GM04504 (cell line): ENCODE measurements at places on chromosomes 7 and 10.
A peak's percentile ranks its signal among the peaks of the same experiment; 100 is the strongest.

- DNase-seq = peak; percentile 44
Observed at GRCh38 chr7:135801045-135801693, 52.6 kb upstream of the FAM180A start.

GRCh38 chr7:30530373-30530772 is 25.7 kb upstream of the GGCT start:
- DNase-seq = no peak

DNA sequence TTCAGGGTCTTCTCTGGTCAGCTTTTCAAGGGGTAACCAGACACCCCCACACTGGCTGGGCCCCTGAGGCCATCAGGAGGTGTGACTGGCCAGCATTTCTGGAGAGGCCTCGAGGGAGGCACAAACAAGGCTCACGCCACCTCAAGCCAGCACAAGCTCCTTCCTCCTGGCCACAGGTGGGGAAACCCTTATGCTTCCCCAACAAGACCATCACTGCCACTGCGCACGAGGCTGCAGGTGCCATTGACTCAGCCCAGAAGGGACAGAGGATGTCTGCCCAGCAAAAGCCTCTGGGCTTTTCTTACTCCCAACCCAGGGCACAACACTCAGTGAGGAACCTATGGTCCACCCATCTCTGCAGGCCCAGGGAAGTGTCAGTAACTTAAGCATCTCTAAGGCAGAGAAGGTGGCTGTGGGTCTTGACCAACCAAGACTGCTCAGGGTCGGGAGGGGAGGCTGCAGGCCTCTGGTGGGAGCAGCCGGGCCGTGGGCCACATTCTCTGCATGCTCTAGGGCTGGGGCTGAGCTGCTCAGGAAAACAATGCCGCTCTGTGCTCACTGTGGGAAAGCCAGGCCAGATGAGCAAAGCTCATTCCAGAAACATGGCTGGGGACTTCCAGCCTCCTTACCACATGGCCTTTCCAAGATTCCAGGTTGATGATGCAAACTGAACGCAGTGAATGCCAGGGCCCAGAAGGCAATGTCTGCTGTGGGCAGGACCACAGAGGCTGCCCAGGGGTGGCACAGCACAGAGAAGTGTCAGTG is 24.2 kb upstream of the RASSF4 start:
- peak; percentile 53 for DNase-seq

DNA sequence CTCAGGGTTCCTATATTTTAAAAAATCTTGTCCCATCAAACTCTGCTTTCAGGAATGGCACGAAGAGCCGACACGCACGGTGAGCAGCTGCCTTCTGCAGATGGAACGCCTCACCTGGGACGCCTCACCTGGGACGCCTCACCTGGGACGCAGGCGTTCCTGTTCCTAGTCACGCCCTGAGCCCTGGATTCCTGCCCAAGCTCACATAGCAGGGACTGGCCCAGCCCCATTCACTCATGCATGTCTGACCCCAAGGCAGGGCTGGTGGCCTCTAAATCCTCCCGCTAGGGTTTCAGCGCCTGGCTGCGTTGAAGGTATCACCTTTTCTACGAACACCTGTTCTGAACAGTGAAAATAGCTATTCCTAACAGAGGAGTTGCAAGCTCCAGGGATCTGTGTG is 49.8 kb downstream of the CARD11 start:
- DNase-seq = no peak

- no peak for DNase-seq
Observed at GRCh38 chr10:18476076-18476647, 175.2 kb downstream of the NSUN6 start.

DNA sequence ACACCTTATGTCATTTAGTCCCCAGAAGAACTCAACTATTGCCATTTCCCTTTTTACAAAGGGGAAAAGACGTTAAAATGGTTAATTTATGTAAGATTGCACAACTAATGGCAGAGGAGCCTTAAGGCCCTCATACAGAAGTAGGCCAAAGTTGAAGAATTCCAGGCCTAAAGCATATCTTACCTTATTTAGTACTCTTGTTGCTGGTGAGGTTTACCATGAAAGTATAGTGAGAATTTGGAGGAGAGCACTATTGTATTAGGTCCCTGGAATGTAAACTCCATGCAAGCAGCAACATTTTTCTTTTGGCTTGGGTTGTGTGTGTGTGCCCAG is 731 bp upstream of the CRPPA start:
- no peak for DNase-seq

GRCh38 chr10:43884501-43885105 is 235.9 kb upstream of the ZNF32 start:
- DNase-seq = no peak

GRCh38 chr7:45073031-45073785 is 15.6 kb downstream of the NACAD start:
- no peak for DNase-seq

DNA sequence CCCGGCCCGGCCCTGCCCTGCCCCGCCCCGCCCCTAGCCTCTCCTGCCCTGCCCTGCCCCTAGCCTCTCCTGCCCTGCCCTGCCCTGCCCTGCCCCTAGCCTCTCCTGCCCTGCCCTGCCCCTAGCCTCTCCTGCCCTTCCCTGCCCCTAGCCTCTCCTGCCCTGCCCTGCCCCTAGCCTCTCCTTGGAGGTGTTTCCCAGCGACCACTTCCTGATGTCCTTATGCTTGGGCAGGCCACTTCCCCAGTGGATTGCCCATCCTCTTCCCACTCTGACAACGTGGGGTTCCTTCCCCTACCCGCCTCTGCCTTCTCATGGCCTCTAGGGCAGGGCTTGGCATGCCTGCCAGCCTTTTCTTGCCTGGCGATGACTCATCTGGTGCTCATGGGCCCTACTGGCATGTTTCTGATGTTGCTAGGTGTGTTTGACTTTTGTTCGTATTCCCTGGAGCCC is 21.2 kb downstream of the PRXL2A start:
- DNase-seq = no peak

- DNase-seq = no peak
Observed at GRCh38 chr7:4067476-4067760, 614.7 kb upstream of the FOXK1 start.

GRCh38 chr7:131909151-131909768 is 352.8 kb upstream of the PODXL start:
- DNase-seq = no peak

GRCh38 chr7:44144968-44145478 is 3.9 kb upstream of the MYL7 start:
- no peak for DNase-seq

GRCh38 chr7:46539892-46540483 is 618.9 kb upstream of the IGFBP3 start:
- DNase-seq = no peak

DNA sequence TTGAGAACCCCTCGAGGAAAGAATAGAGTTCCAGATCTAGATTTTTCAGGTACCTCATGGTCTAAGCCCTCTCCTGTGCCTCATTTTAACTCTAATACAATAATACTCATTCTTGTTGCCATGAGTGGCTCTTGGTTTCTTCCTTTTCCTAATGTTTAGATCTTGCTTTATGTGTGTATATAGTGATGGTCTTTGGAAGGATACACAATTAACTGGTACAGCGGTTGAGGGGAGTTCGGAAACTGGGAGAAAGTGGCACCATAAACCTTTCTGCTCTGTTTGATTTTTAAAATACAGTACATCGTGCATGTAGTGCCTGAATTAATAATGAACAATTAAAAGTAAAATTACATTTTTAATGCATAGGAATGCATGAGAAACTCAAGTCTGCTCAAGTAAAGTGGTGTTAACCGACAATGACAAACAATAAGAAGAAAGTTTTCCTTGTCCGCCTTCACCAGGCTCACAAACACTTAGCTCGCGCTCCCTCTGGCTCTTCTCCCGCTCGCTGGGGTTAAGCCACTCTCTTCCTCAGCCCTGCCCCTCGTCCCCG is 386 bp upstream of the EIF4EBP2 start:
- DNase-seq = no peak

GRCh38 chr10:17820943-17821342 is 11.8 kb downstream of the MRC1 start:
- DNase-seq = no peak

- no peak for DNase-seq
Observed at GRCh38 chr10:121002586-121003205, 151.5 kb downstream of the WDR11 start.

GRCh38 chr7:156174428-156174827 is 362.2 kb upstream of the SHH start:
- no peak for DNase-seq

GRCh38 chr7:127287133-127287532 is 34.4 kb upstream of the GRM8 start:
- no peak for DNase-seq

GRCh38 chr7:106595922-106596321 is 65.0 kb downstream of the CCDC71L start:
- DNase-seq = no peak
